ENCODE measurements at places on chromosomes 7 and 10.

DNA sequence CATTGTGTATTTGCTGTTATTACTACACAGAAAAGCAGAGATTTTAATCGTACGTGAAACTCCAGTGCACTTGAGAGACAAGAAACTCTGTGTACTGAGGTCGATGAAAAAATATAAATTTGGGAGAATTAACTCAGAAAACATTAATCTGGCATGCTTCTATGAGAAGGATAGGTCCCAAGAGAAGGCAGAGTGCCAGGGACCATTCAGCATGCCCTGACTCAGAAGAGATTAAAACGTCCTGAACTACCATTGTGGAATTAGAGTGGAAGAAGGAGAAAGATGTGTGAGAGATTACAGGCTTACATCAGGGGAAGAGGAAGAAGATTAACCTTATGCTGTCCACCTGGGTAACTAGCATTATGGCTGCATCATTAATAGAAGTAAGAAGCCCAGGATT is 72.4 kb downstream of the REEP3 start:
- peak; percentile 68 for DNase-seq

DNA sequence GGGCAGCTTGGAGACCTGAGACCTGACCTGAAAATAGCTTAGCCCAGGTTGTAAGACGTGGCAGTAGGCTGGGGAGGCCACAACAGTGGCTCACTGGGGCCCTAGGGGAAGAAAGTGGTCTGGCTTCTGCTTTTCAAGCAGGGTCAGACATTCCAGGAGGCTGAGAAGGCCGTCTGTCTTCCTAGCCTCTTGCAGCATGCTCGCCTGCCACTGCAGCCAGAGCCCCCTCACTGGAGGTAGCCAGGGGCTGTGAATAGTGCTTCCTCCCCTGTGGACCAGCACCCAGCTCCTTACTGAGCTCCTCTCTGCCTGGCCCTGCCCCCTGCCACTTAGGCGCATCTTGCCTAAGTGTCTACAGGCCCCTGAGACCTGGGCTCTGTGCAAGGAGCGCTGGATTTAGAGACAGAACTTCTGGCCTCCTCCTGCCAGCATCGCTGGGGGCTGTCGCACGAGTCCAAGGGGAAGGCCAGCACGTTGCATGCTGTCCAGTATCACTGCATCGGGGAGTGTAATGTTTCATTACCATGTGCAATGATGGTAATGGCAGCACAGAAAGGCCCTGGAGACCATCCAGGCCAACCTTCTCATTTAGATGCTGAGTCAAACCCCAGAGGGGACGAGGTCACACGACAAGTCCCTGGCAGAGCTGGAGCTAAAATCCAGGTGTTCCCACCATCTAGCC is 12.7 kb downstream of the ZMIZ1 start:
- DNase-seq, result peak; percentile 65

GRCh38 chr7:156402255-156402654 is 238.3 kb upstream of the RNF32 start:
- DNase-seq, result no peak

DNA sequence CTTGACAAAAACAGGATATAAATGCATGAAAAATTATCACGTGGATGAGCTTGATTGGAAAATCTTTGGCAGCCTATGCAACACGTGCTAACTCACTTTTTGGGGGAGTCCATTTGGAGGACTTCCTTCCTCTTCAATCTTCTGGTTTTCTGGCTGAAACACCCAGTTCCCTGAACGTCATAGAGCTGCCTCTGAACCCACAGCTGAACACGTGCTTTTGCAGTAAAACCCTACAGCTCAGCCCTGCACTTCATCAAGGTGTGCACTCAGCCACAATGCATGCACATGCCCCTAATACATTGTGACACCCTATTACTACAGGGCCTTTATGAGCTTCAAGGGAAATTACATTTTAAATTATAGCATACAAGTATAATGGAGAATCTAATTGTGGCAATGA is 808.7 kb upstream of the AUTS2 start:
- DNase-seq, result no peak

GRCh38 chr10:122657729-122658128 is 41.9 kb downstream of the C10orf120 start:
- DNase-seq, result no peak

- no peak for DNase-seq
These were observed 7.4 kb downstream of the SLC29A3 start for GRCh38 chr10:71326464-71326881.

DNA sequence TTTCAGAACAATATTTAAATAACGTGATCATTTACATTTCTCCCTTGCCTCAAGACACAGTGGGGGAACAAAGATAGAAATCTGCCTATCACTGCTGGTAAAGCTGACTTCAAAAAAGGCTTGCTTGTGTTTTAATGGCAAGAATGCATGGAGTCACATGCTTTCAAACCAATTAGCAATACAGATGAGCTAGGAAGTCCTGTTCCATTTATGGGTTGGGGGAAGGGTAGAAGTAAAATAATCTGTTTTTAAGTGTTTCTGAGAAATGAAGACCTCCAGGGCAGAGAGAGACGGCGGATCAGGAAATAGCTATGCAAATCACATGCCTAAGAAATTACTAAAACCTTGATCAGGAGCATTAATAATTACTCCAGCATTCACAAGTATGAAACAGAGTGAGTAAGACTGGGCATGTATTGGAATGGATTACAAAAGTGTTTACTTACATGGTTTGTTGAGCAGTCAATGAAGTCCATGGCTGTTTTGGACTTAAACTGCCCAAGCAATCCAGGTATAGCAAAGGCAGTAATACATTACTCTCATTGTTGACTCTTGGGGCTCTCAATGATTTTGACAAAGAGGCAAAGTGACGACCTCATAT is 142.0 kb downstream of the ARID5B start:
- DNase-seq, result peak; percentile 40

GRCh38 chr7:37311355-37311754 is 137.3 kb downstream of the ELMO1 start:
- DNase-seq, result peak; percentile 7

DNA sequence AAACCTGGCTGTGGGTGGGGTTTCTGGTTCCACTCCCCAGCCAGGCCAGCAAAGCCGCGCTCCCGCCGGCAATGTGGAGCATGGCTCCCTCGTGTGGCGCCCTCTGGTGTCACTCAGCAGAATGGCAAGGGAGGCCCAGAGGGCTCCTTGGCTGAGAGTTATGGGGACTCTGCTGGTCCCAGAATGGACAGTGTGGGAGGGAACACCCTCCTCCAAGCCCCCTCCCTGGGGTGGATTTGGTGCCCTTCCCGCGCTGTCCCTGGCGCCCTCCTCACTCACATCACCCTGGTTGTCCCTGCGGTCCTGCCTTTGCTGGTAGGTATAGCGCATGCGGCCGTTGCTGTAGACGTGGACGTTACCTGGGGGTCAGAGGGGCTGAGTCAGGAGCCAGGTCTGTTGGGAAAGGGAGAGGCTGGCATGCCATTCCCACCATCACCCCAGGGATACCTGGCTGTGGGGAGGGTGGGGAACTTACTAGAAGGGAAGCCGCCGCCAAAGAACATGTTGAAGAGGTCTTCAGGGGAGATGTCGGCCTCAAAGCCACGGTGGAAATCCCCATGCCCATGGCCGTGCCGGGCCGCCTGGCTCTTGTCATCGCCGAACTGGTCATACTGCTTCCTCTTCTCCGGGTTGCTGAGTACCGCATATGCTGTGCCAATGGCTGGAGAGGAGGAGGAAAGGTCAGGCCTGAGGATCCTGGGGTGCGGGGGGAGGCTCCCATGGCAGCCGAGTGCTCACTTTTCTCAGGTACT is 14.0 kb downstream of the DNAJB12 start:
- peak; percentile 60 for DNase-seq

- no peak for DNase-seq
These were observed 113.9 kb downstream of the ITGA8 start for GRCh38 chr10:15605740-15606369.

DNA sequence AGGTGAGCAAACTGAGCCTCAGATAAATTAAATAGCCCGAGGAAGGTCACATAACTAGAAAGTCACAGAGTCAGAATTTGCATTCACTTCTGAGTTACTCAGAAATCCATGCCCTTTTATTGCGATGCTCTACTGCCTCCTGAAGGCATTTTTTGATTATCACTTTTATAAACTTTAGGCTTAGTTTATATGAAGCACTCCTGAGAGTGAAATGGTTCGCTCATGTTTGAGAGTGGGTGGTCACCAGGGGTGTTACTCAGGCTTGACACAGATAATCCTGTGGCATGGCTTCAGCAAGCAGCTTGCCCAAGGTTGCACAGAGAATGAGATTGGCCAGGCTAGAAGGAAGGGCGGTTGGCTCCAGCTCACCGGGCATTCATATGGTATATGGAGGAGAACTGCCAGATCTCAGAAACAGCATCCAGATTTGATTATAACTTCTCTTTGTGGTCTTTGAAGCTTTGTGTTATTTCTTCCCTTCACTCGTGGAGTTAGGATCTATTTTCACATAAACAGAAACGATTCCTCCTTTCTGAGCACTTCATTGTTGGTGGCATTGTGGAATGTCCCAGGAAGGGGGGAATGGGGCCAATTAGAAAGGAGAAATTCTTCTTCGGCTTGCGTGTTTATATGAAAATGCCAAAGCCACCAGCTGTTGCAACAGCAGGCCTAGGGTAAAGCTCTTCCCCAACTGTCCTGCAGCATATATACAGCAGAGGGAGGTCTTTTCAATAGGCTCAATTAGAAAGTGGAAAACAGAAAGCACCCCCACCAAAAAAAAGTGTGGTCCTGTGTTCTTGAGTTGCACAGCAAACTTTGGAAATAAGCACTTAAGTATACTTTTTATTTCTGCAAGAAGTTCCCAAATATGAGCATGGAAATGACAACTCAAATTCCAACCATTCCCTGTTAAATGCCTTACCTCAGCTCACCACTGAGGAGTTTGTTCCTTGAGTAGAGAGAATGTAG is 628.8 kb downstream of the SUGCT start:
- DNase-seq, result peak; percentile 32

DNA sequence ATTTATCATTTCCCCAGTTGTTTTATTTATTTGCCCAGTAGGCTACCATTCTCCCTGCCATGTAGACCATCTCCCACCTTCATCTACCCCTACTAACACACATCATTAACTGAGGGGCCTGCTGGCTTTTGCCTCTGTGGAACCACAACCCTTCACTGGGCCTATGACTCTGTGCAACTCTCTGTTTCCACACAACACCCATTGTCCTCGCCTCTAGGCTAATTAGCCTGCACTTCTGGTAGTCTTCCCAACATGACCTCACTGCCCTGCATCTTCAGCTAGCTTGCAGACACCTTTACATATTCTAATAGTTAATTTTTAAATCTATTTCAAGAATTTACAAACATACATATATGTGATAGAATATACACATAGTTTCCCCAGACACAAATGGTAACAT is 7.5 kb downstream of the ANKIB1 start:
- DNase-seq, result no peak

GRCh38 chr7:150631866-150632864 is at the start of gene GIMAP6:
Gene GIMAP6, minus strand, starts transcription at chr7:150632385. Its CDS starts 2,243 bp downstream, at chr7:150630142.
- DNase-seq, result no peak

DNA sequence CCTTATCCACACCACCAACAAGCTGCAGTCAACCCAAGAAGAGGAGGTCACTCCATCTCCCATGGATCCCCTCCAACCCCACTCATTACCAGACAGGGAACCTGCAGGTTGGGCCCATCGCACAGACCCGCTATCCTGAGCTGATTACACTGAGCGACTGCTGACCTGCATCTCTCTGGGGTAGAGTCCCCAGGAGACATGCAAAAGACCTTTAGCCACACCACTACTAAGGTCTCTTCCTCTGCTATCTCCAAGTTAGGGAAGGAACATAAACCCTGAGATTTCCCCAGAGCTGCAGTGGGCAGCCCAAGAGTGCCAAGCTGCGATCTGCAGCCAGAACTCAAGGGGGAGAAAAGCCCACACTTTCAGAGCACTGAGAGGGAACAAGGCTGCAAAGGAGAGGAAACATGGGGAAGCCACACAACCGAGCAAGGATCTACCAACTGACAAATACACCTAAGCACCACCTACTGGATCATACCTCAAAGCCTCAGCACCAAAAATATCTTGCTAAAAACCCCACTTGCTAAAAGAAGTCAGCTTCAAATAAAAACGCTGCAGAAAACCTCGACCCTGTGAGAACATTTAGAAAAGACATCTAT is 298.2 kb downstream of the SORCS1 start:
- DNase-seq, result no peak

GRCh38 chr10:100998183-100998990 is 1.2 kb upstream of the LZTS2 start:
- DNase-seq, result peak; percentile 77

DNA sequence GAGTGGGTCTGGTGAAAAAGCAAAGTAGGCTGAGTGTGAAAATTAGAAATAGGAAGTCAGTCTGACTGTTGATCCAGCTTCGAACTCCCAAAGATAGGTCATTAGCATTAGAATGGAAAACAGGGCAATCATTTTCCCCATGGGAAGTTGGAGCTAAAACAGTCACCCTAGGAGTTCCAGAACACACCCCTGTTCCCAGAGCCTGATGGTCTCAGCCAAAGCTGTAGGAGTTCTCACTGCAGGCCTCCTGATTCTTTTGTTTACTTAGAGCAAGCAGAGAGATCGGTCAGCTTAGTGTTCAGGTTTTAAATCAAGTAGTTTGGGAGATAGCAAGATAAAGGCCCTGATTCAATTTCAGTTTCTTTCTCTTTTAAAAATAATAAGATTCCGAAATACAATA is 28.8 kb upstream of the JCAD start:
- no peak for DNase-seq

- DNase-seq, result no peak
These were observed 119.2 kb downstream of the EPC1 start for GRCh38 chr10:32227802-32228201.

- DNase-seq, result no peak
These were observed 155.6 kb downstream of the TAX1BP1 start for GRCh38 chr7:27895551-27895950.

- no peak for DNase-seq
These were observed 118.1 kb upstream of the PCBD1 start for GRCh38 chr10:71006506-71006905.

- DNase-seq, result peak; percentile 52
These were observed 15.2 kb downstream of the SND1 start for GRCh38 chr7:127667017-127667670.

- no peak for DNase-seq
These were observed 411 bp downstream of the BCCIP start for GRCh38 chr10:125823663-125824251.

- no peak for DNase-seq
These were observed 46.7 kb upstream of the ZMIZ1 start for GRCh38 chr10:79021948-79022499.

DNA sequence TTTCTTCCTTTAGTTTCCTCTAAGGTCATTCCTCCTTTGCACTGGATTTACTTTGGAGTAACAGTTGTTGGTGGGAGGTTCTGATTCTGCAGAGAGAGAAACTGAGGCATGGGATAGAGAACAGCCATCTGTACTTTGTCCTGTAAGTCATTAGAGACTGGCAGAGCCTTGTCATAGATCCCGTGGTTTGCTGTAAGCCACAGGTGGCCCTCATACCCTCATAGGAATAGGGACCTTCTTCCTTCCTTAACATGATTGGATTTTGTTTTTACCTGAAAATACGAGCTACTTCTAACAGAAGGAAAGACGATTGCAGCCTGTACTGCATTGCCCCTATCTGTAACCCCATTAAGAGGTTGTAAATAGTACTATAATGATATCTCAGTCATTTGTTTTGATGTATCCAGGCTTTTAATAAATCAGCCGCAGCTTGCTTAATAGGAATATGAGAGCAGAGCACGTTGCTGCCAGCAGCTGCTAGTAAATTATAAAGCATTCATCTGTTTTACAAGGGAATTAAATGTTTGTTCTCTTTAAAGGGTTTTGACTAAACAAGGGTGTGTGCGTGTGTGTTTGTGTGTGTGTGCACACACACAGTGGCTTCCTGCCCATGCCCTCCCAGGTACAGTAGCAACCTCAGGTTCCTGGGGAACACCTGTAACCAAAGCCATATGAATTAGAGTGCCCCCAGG is 249.8 kb downstream of the AUTS2 start:
- DNase-seq, result no peak

- no peak for DNase-seq
These were observed 183.9 kb upstream of the GHITM start for GRCh38 chr10:83955406-83955805.

Data from fibroblast of pulmonary artery (primary cell).